Cerebellar nuclear complex (tissue), 1 donor: ENCODE measurements at places on chromosomes 4 and X.

- peak; percentile 37 for DNase-seq
These were observed 31.9 kb downstream of the F8A1 start for GRCh38 chrX:154918060-154918483.

DNA sequence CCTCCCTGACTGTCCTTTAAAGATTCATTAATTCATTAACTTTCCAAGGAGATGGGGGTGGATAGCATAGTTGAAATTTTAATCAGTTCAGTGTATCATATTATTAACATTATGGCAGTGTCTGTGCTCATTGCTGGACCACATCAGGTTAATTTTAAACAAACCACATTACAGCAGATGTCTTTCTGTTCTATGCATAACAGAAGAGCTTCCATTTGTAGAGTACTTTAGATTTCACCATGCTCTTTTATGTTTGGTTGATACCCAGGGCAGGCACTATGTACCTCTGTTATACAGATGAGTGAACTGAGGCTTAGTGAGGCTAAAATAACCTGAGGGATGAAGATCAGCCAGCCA is 41.1 kb downstream of the AFF2 start:
- no peak for DNase-seq

GRCh38 chrX:1442724-1443367 is 9.9 kb downstream of the ASMTL start:
- DNase-seq = no peak

DNA sequence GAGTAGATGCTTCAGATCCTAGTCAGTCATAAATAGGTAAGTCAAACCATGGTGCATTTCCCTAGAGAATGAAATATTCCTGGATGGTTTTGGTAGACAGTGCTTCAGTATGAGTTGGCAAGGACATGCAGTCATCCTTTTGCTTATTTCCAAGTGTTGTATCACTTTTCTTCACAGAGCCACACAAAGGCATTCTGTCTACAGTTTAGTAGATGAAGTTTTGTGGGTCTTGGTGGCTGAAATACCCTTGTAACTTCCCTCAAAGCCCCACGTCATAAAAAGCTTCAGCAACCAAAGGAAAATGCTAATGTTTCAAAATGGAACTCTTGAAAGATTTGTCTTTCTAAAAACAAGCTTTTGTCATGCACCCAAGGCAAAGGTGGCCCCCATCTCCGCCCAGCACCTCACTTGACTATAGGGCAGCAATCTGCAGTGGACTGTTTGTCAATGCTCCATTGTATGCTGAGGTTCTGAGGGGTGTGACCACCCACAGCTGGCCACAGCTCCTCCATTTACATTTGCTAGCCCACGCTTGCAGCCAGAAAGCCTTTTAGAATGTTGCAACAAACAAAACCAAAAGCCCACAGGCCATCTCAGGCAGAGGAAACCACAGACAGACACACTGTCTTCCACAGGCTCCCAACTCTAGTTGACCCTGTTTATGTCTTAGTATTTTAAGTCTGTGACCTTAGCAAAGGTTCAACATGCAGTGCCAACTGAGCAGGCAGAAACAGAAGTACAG is 87.1 kb upstream of the FAM9C start:
- DNase-seq = no peak

- DNase-seq = no peak
These were observed 1.1 kb downstream of the TMEM131L start for GRCh38 chr4:153466949-153467896.

GRCh38 chrX:25206778-25207177 is 191.0 kb upstream of the ARX start:
- no peak for DNase-seq

DNA sequence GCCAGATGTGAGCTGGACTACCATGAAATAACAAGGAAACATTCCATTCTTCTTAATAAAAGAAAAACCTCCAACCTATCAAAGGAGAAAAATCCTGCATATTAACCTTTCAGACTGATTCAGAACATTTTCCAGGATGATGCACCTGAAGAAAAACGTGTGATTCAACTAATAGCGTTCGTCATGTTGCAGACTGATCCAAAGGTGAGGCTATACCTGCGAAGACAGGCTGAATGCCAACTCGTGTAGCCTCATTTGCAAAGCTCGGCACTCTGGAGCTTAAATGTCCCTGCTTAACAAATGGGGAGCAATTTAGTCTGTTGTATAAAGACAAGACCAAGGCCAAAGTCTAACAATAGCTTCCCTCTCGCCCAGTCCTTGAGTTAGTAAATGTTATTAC is 172.0 kb upstream of the NOCT start:
- DNase-seq = no peak

DNA sequence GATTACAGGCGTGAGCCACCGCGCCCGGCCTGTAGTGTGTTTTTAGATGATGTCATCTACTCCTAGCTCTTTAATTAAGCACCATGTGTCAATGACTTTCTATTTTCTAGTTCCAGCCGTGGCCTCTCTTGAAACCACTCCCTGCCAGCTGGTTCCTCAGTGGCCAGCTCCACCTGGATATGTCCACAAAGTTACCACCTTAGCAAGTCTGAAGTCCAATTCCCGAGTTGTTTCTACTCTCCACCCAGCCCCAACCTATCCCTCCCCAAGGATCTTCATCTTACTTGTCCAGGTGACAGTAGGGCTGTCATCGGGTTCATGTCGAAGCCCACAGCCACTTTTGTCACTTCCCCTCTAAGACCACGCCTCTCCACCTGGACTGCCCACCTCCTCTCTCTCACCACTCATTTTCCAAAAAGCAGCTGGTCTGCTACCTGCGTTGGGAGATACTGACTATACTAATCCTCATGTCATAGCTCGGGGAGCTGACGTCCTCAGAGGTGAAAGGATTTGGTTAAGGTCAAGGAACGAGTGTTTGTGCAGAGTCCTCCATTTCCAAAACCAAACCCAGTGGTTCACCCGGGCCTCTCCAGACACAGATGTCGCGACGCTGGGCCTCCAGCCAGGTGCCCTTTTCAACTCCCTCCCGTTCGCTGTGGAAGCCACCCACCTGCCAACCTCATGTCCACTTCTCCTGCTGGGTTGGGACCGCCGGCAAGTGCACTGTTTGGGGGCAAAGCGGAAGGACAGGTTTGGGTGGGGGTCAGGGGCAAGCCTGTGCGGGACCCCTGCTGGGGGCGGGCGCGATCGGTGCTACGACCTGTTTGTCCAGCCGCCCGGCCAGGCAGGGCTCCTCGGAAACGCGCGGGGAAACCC is 704 bp downstream of the FAM3A start:
- DNase-seq = no peak

DNA sequence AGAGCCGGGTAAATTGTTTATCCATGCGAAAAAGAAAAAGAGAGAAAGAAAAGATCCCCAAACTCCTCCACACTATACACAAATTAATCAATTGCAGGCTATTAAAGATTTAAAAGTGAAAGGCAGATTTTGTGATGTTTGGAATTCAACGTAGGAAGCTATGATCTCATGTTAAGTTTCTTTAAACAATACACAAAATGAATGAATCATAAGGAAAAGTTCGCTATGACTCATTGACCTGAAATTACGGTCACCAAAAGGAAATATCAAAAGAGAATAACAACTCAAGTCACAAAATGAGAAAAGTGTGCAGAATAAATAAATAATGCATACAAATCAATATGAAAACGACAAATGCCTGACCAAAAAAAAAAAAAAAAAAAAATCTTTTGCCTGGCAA is 28.6 kb downstream of the CLNK start:
- no peak for DNase-seq

DNA sequence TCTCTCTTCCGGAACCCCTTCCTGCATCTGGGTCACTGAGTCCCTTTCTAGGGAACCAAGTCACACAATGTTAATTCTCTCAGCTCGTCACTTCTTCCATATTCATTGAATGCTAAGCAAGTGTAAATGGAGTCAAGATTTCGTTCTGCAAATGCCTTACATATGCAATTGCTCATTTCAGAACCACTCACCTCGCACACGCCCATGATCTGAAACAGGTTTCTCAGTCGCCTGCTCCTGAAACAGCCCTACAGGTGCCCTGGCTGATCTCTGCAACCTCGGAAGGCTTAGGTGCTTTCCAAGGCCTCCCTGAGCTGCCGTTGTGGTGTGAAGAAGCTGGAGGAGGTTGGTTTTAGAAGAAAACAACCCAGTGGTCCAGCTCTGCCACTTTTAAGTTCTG is 100.8 kb upstream of the MSX1 start:
- no peak for DNase-seq

DNA sequence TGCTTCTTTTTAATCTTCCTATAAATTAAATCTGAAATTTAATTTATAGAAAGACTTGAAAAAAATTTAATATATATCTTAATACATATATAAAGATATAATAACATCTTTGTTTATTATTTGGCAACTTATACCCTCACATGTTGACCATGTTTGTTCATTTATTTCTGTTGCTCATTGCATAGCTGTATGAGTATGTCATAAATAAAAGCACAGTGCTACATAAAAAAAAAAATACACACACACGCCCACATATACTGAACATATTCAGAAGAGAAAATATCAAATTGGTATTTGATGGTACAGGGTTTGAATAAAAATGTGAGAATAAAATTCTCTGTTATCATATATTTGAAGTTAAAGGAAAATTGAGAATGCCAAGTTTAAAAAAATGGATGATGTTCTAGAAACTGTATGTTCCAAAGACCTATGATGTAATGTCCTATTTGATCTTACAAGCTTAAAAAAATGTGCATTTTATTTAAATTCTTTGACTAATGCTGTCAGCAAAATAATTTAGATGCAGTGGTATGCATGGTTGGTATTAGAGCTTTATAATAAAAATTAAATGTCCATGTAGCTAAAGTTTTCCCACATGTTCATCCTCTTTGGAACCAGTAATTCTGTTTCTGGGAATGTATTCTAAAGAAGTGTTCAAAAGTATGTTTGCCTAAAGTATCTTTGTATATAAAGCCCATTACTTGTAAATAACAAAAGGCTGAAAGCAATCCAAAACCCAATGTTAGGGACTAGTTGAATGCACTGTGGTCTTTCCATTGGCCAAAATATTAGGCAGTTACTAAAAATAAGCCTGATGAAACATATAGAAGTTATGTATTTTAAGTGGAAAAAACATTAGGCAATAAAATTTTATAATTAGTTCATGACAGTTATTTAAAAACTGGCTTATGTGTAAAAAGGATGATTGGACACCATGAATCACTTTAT is 12.9 kb downstream of the TMEM184C start:
- DNase-seq = no peak

DNA sequence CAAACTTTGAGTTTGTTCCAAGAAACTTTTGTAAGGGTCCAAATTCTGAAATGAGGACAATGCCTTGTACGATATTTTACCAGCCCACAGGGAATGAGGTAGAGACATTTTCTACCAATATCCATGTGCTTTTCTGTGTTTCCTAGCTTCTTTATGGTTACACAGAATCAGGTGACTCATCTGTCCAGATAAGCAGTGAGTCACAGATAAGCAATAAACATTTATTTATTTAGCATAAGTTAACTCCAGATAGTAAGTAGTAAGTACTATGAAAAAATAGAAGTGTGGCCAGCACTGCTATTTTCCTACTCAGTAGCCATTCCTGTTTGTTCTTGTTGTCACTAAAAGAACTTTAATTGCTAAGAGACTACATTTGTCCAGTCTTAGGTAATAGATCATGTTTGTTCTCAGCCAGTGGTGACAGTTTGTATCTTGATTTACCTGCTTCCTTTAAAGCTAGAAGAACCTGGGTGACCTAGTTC is 7.4 kb downstream of the AFF1 start:
- DNase-seq = no peak

DNA sequence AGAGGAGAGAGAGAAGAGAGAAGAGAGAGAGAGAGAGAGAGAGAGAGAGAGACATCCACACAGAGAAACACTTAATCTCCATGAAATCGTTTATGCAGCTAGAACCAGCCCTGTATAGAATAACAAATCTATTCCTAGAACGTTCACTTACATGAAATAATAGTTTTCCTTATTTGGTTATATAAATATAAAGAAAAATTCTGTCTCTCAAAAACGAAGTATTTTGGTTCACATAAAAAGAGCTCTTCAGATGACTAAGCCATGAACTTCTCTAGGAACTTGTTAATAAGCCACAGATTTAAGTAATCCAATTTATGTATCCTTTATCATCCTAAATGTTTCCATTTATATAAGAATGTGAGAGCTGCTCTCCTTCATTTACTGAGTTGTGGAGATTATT is 1315.1 kb upstream of the PCDH7 start:
- no peak for DNase-seq

- no peak for DNase-seq
These were observed at the start of gene RNF128 for GRCh38 chrX:106726485-106727437. Gene RNF128 (plus strand): TSS chrX:106726701. CDS start chrX:106726914, 213 bp downstream.

GRCh38 chrX:19625612-19626011 is 110.3 kb upstream of the MAP3K15 start:
- DNase-seq = no peak

GRCh38 chr4:85777908-85778631 is 303.1 kb downstream of the ARHGAP24 start:
- DNase-seq = no peak
